ENCODE measurements at places on chromosomes 3 and 15.

- no peak for DNase-seq
These were observed 8.6 kb upstream of the IGDCC3 start for GRCh38 chr15:65386376-65386775.

DNA sequence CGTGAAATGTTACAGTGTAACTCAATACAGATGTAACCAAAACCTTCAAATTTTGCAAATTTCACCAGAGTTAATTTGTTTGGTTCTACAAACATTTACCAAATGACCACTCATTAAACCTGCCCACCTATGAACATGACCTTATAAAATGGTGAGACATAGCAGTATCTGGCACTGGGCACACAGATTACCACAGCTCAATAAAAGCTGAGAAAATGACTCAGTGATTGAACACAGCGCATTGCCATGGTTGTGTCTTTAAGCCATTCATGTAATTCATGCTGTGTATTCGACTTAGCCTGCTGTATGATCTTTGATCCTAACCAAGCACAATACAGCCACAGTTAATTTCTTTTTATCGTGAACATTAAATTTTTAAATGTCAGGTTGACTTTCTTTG is 11.3 kb downstream of the PPARG start:
- DNase-seq = no peak

DNA sequence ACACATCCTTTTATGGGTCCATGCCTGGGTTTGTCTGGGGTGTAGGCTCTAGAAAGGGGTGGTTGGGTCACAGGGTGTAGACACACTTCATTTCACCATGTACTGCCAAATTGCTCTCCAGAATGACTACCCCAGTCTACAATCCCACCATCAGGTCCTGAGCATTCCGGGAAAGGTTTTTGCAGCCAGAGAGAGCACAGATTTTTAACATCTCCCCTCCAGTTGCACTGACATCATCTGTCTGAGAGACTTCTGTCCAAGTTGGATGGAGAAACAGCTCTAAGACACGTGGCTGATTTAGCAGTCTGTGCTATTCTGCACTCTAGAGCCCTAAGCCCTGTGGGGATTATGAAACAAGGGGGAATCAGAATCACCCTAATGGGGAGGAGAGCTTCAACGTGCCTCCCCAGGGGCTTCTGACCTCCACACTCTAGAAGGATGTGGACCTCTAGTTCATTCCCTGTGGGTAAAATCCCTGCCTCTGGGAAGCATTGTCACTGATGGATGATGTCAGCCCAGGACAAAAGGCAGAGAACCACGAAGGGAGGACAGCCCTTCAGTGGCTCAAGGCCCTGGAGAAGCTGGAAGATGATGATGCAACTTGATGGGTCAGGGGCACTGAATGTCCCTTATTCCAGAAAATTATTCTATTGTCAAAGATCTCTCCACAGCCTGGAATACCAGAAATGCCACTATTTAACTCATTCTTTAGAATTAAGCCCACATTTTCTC is 71.5 kb downstream of the CD200R1L start:
- no peak for DNase-seq

DNA sequence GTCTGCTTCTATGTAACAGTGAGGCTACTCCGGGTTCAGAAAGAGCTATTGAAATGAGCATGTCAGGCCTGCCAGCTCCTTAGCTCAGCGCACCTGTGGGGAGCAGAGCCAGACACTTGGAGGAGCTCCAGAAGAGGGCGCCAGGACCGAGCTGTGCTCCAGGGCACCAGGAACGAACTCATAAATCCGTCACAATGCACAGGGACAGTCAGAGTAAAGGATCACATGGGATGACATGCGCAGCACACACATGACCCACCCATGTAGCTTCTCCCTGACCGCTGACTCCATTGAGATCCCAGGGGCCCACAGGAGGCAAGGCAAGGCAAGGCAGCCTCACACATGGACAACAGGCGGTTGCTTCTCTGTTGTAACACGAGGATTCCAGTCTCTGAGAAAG is 26.0 kb upstream of the GNB5 start:
- DNase-seq = no peak

DNA sequence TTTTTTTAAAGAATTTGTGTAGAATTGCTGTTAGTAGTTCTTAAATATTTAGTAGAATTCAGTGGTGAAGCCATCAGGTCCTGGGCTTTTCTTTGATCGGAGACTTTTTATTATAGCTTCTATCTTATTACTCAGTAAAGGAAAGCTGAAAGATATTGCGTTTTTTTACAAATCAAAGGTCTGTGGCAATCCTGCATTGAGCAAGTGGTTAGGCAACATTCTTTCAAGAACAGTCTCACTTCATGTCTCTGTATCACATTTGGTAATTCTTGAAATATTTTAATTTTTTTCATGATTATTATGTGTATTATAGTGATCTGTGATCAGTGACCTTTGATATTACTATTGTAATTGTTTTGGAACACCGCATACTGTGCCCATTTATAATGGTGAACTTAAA is 140.8 kb downstream of the UNC13C start:
- no peak for DNase-seq

GRCh38 chr3:101351829-101352228 is 31.5 kb upstream of the IMPG2 start:
- DNase-seq = no peak

- no peak for DNase-seq
These were observed 112.4 kb downstream of the ADAMTSL3 start for GRCh38 chr15:83766339-83766738.

DNA sequence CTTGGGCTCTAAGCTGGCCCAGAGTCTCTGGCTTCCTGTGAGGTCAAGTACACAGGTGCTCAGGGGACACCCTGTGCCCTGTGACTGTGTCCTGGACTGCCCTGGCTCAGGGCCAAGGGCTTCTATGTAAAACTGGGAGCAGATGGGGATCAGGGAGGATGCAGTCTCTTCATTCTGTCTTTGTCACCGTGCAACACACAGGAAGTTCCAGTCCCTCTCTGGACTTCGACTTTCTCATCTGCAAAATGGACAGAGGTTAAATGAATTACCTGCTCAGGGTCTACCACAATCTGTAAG is 61.9 kb upstream of the TLE3 start:
- no peak for DNase-seq

GRCh38 chr15:48020166-48020565 is 100.6 kb upstream of the SLC24A5 start:
- DNase-seq = no peak

- DNase-seq = no peak
These were observed 13.4 kb upstream of the ZNF639 start for GRCh38 chr3:179309225-179310078.

DNA sequence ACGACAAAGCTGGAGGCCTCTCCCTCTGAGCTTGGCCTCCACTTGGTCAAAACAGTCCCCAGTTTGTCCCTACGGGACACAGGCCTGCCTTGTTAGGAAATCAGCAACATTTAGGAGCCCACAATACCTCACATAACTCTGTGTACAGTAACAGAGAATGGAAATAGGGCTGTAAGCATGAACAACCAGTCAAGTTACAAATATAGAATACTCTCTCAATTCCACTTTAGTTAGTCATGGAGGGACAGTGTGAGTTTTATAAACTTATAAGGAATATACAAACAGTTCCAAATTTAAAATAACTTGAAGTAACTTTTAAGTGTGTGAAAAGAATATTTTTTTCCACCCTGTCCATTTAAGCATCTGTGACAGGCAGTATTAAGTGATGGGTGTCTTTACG is 129.4 kb downstream of the PGPEP1L start:
- DNase-seq = no peak

GRCh38 chr3:170007031-170007663 is 30.6 kb upstream of the GPR160 start:
- peak; percentile 15 for DNase-seq

DNA sequence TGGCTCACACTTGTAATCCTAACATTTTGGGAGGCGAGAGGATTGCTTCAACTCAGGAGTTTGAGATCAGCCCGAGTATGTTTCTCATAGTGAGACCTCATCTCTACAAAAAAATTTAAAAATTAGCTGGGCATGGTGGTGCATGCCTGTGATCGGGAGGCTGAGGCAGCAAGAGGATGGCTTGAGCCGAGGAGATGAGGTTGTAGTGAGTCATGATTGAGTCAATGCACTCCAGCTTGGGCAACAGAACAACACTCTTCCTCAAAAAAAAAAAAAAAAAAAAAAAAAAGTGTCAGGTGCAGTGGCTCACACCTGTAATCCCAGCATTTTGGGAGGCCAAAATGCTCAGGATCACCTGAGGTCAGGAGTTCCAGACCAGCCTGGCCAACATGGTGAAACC is 2.4 kb downstream of the RPL39L start:
- no peak for DNase-seq

DNA sequence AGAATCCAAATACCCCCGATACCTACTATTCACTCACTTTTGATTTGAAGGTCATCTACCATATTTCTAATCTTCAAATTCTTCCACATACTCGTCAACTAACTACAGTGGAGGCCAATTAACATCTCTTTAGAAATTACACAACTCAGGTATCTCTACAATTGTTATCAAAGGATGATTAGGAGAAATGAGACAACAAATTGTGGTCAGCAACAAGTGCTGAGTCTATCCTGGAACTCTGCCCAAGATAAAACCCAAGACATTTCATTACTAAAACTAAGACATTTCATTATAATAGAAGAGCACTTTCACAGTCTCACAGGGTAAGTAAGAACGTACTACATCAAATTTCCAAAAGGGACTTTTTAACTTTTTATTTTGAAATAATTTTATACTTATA is 100.0 kb downstream of the TBC1D5 start:
- no peak for DNase-seq

DNA sequence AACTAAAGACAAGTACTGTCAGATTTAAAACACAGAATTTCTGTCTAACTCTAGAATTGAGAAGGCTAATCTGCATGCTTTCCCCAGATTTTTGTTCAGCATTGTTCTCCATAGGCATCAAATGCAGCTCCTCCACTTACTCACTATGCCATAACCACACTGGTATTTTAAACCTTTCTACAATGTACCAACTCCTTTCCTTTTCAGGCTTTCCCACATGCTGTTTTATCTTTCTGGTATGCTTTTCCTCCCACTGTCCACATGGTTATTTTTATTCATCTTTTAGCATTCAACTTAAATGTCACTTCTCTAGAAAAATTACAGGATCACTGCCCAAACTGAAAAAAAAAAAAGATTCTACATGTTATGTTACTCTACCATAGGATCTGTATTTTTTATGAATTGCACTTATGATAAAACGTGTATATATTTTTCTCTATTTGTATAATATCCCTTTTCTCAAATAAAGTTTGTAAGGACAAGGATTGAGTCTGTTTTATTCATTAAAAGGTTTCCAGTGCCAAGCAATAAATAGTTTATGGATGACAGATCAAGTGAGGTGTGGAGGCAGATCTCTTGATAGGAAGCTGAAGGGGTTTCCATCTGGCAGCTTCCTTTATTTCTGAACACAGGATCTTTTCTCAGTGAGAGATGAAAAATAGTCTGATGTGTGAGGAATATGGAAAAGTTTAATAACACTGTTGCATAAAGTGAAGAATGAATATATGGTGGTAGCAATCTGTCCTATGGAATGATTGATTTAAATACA is 1064.5 kb downstream of the ZPLD1 start:
- peak; percentile 74 for DNase-seq

DNA sequence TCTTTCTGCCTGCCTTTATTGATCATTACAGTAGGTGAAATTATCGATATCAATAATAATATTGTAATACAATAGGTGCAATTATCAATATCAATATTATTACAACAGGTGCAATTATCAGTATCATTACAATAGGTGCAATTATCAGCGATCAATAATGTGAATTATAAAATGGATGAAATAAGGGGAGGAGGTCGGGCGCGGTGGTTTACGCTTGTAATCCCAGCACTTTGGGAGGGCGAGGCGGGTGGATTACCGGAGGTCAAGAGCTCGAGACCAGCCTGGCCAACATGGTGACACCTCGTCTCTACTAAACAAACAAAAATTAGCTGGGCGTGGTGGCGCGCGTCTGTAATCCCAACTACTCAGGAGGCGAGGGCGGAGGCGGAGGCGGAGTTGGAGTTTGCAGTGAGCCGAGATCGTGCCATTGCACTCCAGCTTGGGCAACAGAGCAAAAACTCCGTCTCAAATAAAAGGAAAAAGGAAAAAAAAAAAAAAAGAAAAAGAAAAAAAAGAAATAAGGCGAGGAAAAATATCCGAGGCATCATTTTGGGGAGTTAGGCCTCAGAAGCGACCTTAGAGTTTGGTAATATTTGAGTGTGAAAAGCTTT is 611 bp upstream of the BNIP2 start:
- DNase-seq = peak; percentile 19

DNA sequence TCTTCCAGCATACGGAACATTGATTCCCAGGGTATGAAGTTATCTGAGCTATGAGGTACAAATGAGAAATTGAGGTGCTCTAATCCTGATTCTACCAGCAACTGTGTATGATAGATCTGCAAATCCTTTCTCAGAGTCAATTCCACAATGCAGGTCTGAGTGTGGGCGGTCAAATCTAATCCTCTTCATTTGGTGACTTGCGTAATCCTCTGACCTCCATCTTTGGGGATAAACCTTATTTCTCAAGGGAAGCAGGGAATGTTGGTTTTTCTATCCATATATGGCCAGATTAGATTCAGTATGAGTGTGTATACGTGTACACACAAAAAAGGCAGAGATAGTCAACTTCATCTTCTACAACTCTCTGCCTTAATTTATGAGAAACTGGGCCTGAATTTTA is 348.4 kb upstream of the IL12A start:
- DNase-seq = no peak

- DNase-seq = no peak
These were observed 13.9 kb upstream of the ANPEP start for GRCh38 chr15:89828281-89829145.

GRCh38 chr15:71153823-71154524 is 38.7 kb downstream of the THSD4 start:
- DNase-seq = no peak

DNA sequence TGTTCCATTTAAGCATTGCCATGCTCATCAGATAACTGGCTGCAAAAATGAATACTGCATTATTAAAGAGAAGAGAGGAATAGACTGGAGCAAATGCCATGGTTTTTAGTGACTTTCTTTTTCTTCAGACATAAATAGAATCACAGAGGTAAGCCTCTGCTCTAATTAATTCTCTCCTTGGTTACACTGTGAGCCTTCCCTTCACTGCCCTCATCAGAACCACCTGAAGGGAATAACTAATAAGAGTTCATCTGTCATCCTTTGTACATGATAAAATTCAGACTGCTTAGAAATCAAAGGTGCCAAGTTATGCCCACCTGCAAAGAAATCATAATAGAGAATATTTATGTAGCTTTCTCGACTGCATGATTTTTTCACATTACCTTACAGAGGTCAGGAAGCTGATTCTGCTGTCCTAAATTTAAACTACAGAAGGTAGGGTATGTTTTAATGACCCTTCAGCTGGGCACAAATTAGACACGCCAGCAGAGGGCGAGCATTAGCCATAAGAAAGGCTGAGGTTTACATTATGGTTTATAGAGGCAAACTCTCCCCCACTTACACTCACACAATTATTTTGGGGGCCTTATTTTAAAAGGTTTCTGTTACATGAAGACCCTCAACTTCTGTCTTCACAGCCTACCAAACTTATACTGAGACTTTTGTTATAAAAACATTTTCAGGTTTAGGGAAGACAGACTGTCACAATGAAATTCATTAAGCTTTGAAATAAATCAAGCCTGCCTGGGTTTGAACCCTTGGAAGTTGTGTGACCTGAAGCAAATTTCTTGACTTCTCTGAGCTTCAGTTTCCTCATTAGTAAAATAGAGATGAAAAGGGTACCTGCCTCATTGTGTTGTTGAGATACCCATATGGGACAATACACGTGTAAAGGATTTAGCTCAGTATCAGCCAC is 15.3 kb upstream of the UNC13C start:
- DNase-seq = no peak

Measured in astrocyte of the cerebellum (primary cell).